ENCODE measurements at places on chromosomes 4 and X.

DNA sequence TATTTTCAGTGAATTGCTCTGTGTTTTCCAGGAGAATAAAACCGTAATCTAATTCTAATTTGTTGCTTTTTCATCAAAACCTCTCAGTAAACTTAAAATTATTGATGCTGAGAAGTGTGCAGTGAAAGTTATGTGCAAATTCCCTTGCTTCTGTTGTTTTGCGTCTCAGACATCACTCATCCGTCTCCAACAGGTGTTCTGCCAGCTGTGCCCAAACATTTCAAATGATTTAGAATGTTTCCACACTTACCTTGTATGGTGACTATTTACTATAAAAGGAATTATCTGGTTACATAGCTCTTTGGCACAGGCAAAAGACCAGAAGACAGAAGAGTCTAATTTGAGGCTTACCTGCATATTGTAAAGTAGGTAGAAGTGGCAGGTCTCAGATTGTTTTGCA, 184.0 kb downstream of the BMPR1B start:
- DNase-seq, result no peak

DNA sequence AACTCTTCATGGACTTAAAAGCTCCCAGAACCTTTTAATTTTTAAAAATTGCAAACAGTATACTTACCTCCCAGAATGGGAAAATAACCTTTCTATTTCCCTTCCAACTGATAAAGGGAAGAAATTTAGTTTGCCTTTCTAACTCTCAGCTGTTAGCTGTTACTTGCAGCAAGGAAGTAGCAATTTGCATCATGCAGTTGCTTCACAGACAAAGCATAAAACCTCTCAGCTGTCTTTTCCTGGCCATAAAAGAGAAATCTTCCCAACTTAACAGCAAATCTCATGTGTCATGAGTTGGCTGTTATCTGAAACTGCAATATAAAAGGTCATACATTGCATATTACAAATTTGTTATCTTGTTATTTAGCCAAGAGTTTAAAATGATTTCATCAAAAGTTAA, 18.4 kb downstream of the C4orf17 start:
- DNase-seq, result no peak

GRCh38 chrX:130636277-130636676, 234.5 kb downstream of the RBMX2 start:
- no peak for DNase-seq

GRCh38 chrX:21153503-21153902, 220.7 kb upstream of the CNKSR2 start:
- DNase-seq, result no peak

DNA sequence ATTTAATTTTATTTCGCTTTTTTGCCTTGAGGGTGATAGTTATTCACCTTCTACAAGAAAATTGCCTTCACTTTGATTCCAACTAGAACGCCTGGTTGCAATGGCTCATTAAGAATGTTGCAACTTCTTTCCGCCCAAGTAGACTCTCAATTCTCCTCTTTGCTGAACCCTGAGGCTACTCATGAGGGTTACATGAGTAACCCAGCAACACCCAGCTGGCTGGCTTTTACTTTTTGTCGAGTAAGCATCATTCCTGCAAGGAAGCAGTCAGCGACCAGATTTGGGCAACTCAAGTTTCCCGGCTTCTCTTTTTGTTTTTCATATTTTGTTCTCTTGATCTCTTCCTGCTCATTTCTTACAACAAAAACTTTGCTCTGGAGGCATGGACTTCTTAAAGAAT, 495.4 kb downstream of the PACRGL start:
- DNase-seq, result no peak

DNA sequence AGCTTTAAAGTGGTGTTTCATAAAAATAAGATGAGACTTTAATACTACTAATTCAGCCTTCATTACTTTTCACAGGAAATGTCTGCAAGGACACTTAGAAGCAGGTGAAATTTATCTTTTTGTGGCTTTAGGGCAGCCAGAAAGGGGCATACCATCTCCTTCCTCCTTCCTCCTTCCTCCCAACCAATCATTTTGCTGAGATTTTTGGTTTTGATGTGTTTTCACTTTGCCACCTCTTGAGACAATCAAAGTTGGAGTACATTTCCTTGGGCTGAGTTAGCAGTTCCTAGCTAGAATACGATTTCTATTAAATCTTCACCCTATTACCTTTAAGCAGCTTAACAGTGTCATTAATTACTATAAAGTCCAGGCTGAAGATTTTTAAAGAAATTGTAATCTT, 5.1 kb upstream of the NDST3 start:
- no peak for DNase-seq

DNA sequence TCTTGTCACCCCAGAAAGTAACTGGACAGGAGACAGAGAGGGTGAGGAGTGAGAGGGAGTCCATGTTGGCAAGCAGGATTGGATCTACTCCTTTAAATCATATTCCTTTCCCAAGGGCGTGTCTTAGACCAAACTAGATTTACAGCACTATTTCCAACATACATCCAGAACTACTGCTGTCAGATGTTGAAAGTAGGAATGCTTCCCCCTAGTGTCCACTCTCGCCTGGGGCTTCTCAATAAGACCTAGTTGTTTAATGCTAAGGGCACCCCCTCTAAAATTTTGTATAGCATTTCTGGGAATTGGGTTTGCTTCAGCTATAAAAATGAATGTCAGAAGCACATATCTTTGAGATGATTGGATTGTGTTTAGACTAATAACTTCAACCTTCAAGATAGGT, 13.3 kb downstream of the OFD1 start:
- DNase-seq, result peak; percentile 25

- DNase-seq, result no peak
Measured at GRCh38 chr4:105758958-105759357, 50.4 kb downstream of the GSTCD start.

GRCh38 chrX:153845195-153845594, 14.9 kb upstream of the PDZD4 start:
- no peak for DNase-seq

GRCh38 chrX:40579900-40580536, 752 bp upstream of the ATP6AP2 start:
- no peak for DNase-seq

DNA sequence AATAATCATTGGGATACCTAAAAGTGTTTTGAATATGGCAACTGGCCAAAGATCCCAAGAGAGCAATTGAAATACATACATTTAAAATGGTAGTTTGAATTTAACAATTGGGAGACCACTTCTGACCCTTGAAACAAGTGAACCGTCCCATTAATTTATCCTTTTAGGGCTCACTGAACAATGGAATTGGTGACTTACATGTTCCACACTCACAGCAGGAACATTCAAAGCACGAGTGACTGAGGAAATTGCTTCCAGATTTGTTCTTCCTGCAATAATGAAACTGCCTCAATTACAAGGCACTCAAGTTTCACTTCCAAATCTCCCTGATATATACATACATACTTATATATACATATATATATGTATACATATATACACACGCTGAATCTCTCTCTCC, 20.6 kb downstream of the SLC39A8 start:
- no peak for DNase-seq

- DNase-seq, result no peak
Measured at GRCh38 chr4:105894660-105895582, at the start of gene NPNT. Gene NPNT (plus strand): TSS chr4:105895471. CDS start chr4:105895653, 182 bp downstream.

Measured in activated CD4-positive, alpha-beta T cell treated with anti-CD3 and anti-CD28 coated beads, Interleukin-2, Interleukin-4, amounts not matched to agents 100 ng/mL and 50 ng/mL, durations not matched to agents 16 hours and 8 hours (primary cell).